Stimulated activated CD8-positive, alpha-beta memory T cell treated with anti-CD3 and anti-CD28 coated beads, Interleukin-15, amount 100 ng/mL, for 4 hours (primary cell): ENCODE measurements at places on chromosomes 4 and X.

GRCh38 chrX:13177921-13178566 lies 133.6 kb upstream of the FAM9C start:
- DNase-seq: no peak

GRCh38 chrX:151780621-151781020 lies 46.1 kb downstream of the CNGA2 start:
- DNase-seq: no peak

GRCh38 chr4:173748353-173748752 lies 218.3 kb upstream of the HAND2 start:
- no peak for DNase-seq

- DNase-seq: no peak
These were observed 48.6 kb downstream of the NPY5R start for GRCh38 chr4:163392328-163392727.

GRCh38 chr4:74970577-74970976 lies 37.7 kb downstream of the PARM1 start:
- DNase-seq: no peak

- no peak for DNase-seq
These were observed 22.5 kb upstream of the SLC25A4 start for GRCh38 chr4:185120631-185120946.

GRCh38 chr4:168769837-168770236 lies 240.2 kb downstream of the CBR4 start:
- DNase-seq: no peak

GRCh38 chrX:46168254-46168653 lies 377.0 kb downstream of the ZNF674 start:
- no peak for DNase-seq

- DNase-seq: no peak
These were observed 10.8 kb downstream of the NOX1 start for GRCh38 chrX:100863326-100863864.
